NCI-H460 (cell line): ENCODE measurements at places on chromosomes 7 and 10. TPM values are rescaled to one million over a fixed set of nuclear protein-coding genes. Genes with fewer than 3 reads are reported as not detected.

The RPEL1 gene
- total RNA-seq, result 0.17 and 0.29 TPM in 2 replicates

GRCh38 chr7:96532428-96532935, 177.2 kb downstream of the SEM1 start:
- DNase-seq, result no peak

- DNase-seq, result no peak
These were observed 254.9 kb upstream of the PHF14 start for GRCh38 chr7:10718768-10719167.

DNA sequence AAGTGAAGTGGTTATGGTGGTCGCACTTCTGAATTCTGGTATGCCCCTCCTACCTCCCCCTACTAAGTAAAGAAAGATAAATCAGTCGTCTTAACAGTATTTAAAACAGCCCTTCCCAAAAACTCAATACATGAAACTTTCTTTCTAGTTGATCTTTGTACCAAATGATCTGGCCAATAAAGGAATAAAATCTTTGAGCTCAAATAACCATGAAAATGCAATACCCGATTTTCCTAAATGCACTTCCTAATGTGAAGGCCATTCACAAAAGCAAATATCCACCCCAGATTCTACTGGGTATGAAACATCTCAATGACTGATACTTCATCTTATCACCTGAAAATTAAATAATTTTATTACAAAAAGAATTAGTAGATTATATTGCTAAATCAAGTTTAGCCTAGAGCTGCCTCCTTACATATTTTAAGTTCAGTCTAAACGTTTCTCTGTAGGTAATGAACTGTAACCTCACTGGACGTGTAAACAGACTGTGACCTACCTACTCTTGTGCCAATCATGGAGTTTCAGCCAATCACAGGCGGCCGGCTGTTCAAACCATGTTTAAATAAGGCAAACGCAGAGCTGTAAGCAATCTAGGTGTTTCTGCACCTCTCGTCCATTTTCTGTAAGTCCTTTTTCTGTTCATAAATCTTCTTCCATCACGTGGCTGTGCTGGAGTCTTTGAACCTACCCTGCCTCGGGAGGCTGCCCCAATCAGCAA, 146.9 kb upstream of the AKR1E2 start:
- DNase-seq, result no peak
